ENCODE measurements at places on chromosomes 7 and 10. TPM values are rescaled to one million over a fixed set of nuclear protein-coding genes. Genes with fewer than 3 reads are reported as not detected.

DNA sequence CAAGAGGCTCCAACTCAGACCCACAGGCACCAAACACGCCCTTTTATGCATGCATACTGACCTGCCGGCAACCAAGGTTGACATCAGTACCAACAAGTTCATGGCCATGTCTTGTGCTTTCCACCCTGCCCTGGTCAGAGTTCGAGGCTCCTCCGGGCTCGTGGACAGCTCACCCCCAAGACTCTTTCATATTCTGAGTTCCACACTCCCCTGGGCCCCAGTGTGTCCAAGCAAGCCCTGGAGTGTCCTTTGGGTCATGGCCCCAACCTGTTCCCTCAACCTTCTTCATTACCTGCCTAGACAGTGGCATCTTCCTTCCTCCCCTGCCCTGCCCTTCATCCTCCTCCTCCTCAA, 40.5 kb downstream of the HIF1AN start:
- H3K27me3 ChIP-seq: peaks cover 18% of the 10 kb centered on the region
- H3K4me3 ChIP-seq: no peak overlapping the region
- no peaks in the 10 kb centered on the region for H3K36me3 ChIP-seq
- no peak for DNase-seq
- no peak overlapping the region for H3K27ac ChIP-seq
- no peaks in the 10 kb centered on the region for H3K4me1 ChIP-seq

DNA sequence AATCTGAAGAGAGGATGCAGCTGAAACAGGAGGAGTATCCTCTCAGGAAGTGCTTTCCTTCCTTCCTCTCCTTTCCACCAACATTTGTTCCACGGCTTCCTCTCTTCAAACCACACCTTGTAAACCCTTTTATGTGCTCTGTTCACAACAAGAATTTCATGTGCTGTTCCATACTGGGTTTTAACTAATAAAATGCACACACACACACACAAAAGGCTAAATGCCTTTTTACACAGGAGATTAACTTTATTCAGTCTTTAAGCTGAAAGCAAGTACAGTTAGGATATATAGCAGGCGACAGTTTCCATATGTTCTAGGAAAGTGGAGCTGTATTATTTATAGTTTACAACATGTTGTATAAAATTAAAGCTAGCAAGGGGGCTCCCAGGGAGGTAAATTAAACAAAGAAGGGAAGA, 106.7 kb downstream of the REEP3 start:
- no peaks in the 10 kb centered on the region for H3K27me3 ChIP-seq
- DNase-seq: no peak
- H3K4me3 ChIP-seq: no peak overlapping the region
- no peaks in the 10 kb centered on the region for H3K36me3 ChIP-seq
- H3K27ac ChIP-seq: peak overlapping the region; percentile 96
- peaks cover 27% of the 10 kb centered on the region for H3K4me1 ChIP-seq

DNA sequence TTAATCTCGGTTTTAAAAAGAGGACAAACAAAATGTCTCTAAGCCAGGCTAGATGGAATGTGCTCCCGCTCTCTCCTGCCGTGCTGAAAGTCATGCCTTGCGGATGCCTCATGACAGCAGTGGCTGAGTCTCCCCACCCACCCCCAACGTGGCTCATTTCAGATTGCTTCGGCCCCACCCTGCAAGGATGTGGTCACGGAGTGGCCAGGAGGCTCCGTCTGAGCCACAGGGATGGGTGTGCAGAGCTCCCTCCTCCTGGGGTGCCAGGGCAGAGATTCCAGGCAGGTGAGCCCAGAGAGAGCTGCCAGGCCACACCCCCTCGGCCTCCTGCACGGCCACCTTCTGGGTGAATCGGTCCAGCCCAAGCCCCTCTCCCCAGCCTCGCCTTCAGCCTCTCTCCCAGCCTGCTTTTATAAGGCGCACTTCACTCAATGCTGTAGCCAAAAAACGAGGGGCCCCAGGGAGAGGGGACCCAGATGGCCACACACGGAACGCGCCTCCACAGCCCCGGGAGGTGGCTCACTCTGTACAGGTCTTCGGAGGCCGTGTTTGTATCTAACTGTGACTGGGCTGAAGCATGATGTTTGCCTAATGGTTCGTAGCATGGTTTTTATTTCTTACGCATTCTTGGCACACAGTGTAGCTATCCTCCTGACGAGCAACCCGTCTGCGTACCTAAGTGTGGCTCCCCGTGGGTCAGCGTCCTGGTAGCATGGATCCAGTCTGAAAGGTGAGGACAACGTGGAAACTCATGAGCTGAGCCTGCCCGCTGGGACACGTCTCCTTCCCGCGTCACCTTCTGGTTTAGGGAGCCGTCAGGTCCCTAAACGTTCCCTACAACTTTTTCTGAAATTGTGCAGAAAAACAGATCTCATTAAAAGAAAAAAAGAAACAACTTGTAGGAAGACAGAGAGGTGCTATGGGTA, 413.8 kb upstream of the FOXK1 start:
- H3K27me3 ChIP-seq: no peaks in the 10 kb centered on the region
- no peaks in the 10 kb centered on the region for H3K4me1 ChIP-seq
- H3K36me3 ChIP-seq: no peaks in the 10 kb centered on the region

DNA sequence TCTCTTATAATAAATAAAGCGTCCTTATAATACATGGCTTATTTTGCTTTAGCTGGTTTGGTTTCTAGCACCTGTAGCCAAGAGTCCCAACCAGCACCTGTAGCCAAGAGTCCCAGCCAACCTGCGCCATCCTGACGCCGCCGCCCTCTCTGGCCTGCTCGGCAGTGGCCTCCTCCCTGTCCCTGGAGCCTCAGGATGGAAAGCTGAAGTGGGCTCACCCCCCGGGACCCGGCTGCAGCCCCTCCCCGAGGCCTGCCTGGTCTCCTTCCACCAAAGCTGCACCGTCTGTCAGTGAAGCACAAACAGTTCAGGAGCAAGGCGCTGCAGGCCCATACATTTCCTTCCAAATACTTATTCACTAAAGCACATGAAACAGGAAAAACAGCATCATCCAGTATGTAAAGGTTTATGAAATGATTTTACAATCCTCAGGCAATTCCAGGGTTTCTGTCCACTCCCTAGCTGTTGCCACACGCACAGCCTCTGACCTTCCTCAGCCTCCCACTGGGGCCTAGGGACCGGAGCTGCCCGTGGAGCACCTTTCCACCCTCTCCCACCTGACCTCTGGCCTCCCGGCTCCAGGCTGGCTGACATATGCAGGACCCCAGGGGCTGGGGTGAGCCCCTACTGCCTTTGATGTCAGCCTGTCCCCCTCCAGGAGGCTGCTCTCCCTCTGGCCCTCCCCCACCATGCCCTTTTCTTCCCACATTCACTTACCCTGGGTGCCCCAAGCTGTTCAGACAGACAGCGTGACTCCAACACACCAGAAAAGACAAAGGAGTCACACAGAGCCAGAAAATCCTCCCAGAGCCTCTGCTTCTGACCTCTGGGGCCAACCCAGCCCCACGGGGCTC, 149.6 kb upstream of the PPP2R2D start:
- H3K4me1 ChIP-seq: no peaks in the 10 kb centered on the region
- H3K36me3 ChIP-seq: no peaks in the 10 kb centered on the region
- H3K27ac ChIP-seq: no peak overlapping the region
- H3K4me3 ChIP-seq: no peak overlapping the region
- peaks cover 10% of the 10 kb centered on the region for H3K27me3 ChIP-seq
- no peak for DNase-seq

GRCh38 chr7:2243458-2243857, 1.4 kb downstream of the NUDT1 start:
- peaks cover 12% of the 10 kb centered on the region for H3K36me3 ChIP-seq
- peaks cover 21% of the 10 kb centered on the region for H3K4me1 ChIP-seq

DNA sequence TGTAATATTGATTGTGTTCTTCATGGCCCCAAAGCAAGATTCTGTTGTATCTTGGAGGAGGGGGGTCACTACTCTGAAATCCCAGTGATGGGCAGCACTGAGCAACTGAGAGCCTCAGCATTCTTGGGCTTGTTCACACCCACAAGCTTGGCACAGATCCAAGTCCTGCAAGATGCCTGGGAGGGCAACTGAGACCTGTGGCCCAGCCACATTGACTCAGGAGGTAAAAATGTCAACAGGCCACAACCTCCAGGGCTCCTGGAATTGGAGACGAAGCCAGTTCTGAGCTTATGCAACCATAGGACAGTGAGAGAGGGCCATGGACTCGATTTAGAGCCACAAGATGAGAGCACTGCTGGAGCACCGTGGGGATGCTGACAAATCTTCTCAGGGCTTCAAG, 3.1 kb upstream of the DOCK1 start:
- H3K27ac ChIP-seq: no peak overlapping the region
- no peak for DNase-seq
- H3K27me3 ChIP-seq: no peaks in the 10 kb centered on the region

- peaks cover 4% of the 10 kb centered on the region for H3K36me3 ChIP-seq
- peaks cover 39% of the 10 kb centered on the region for H3K4me1 ChIP-seq
- H3K27ac ChIP-seq: no peak overlapping the region
These were observed 57.6 kb downstream of the TACR2 start for GRCh38 chr10:69359148-69359547.

- no peaks in the 10 kb centered on the region for H3K36me3 ChIP-seq
- H3K27me3 ChIP-seq: no peaks in the 10 kb centered on the region
- H3K4me3 ChIP-seq: no peak overlapping the region
- H3K4me1 ChIP-seq: no peaks in the 10 kb centered on the region
These were observed 175.4 kb downstream of the CDC14C start for GRCh38 chr7:49099587-49100326.

DNA sequence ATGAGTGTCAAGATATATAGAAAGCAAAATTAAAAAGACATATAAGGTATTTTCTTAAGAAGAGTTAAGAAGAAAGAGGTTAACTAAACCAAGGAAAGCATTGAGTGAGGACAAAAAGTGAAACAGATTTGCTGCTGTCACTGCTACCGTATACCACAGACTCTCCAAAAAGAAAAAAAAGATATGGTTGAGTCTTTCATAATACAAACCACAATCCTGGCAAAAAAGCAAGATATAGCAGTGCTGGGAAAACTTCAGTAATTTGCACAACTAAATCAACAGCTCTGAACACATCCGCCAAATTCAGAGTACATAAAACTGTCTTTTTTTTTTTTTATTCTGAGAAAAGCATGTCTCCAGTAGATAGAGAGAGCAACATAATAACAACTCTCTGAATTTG, 114.7 kb downstream of the ETV1 start:
- no peaks in the 10 kb centered on the region for H3K36me3 ChIP-seq
- no peak for DNase-seq
- H3K4me3 ChIP-seq: peak overlapping the region; percentile 25
- H3K4me1 ChIP-seq: no peaks in the 10 kb centered on the region
- no peaks in the 10 kb centered on the region for H3K27me3 ChIP-seq

DNA sequence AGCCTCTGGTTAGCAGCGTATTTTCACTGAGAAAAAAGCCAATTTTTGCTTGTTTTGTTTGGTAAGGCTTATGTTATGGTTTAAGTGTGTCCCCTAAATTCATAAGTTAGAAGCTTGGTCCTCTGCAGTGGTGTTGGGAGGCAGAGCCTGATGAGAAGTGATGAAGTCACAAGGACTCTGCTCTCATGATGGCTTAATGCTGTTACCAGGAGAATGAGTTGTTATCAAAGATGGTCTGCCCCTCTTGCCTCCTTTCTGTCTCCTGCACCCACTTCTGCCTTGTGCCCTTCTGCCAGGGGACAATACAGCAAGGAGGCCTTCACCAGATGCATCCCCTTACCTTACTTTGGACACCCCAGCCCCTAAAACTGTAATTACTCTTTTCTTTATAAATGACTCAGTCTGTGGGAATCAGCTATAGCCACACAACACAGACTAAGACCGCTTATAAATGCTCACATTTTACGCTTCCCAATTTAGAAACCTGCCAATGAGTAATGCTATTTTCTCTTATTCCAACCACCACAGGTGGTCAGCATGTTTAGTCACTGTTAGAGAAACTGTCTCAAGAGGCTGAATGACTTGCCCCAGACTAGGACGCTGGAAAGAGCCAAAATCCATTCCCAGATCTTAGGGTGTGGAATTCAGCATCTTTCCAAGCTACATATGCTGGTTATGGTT, 6.1 kb upstream of the PKD1L1 start:
- H3K4me1 ChIP-seq: peaks cover 9% of the 10 kb centered on the region
- no peak for DNase-seq
- H3K36me3 ChIP-seq: peaks cover 27% of the 10 kb centered on the region
- no peaks in the 10 kb centered on the region for H3K27me3 ChIP-seq

GRCh38 chr10:74745449-74745848, 81.0 kb upstream of the KAT6B start:
- DNase-seq: no peak
- H3K4me3 ChIP-seq: no peak overlapping the region
- H3K36me3 ChIP-seq: no peaks in the 10 kb centered on the region
- no peaks in the 10 kb centered on the region for H3K4me1 ChIP-seq

GRCh38 chr7:6392712-6393666, 54.8 kb downstream of the DAGLB start:
- DNase-seq: peak; percentile 79
- H3K27ac ChIP-seq: peak overlapping the region; percentile 84

DNA sequence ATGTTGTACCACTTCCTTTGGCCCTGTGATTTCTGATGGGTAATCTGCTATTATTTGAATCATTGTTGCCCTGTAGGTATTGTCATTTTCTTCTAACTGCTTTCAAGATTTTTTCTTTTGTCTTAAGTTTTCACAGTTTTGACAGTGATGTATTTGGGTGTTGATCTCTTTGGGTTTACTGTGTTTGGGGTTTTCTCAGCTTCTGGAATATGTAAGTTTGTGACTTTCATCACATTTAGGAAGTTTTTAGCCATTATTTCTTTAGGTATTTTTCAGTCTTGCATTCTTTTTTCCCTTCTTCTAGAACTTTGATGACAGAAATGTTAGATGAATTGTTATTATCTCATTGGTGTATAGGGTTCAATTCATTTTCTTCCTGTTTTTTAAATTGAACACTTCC, 23.1 kb upstream of the PON2 start:
- no peaks in the 10 kb centered on the region for H3K36me3 ChIP-seq
- H3K4me1 ChIP-seq: no peaks in the 10 kb centered on the region
- no peak for DNase-seq
- H3K27ac ChIP-seq: no peak overlapping the region
- H3K4me3 ChIP-seq: no peak overlapping the region
- H3K27me3 ChIP-seq: no peaks in the 10 kb centered on the region

DNA sequence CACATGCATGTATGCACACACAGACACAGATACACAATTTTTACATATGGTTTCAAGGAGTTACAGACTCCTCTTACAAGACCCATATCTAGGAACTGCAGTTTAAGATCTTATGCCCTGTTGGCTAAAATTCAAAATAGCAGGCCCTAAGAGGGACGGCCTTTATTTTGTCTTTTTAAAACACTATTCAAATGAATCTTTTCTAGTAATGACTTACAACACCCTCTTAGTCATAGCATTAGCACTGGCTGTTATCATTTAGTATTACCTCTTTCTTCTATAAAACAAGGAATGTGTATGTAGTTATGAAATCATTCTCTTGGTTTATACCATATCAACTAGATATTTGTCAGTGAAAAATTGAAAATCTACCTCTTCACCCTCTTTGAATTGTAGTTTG, 15.3 kb downstream of the PAPSS2 start:
- H3K36me3 ChIP-seq: no peaks in the 10 kb centered on the region
- no peaks in the 10 kb centered on the region for H3K4me1 ChIP-seq
- no peaks in the 10 kb centered on the region for H3K27me3 ChIP-seq
- no peak overlapping the region for H3K27ac ChIP-seq
- DNase-seq: no peak
- no peak overlapping the region for H3K4me3 ChIP-seq

FXYD4 gene
- total RNA-seq: 1.1 TPM

HOXA10 gene
- total RNA-seq: 0.38 TPM

NCF1 gene
- total RNA-seq: 32.8 TPM

SPDYE2B gene
- not detected for total RNA-seq

BLNK gene
- total RNA-seq: 8.8 TPM
